ENCODE measurements at places on chromosomes 4 and X.
A peak's percentile ranks its signal among the peaks of the same experiment; 100 is the strongest.

- no peak for DNase-seq
These were observed 902.6 kb downstream of the PDHA2 start for GRCh38 chr4:96742332-96743014.

- no peak for DNase-seq
These were observed 10.2 kb upstream of the ZNF718 start for GRCh38 chr4:114149-114548.

- DNase-seq = no peak
These were observed 709.8 kb upstream of the HS3ST1 start for GRCh38 chr4:12138488-12138887.

- DNase-seq = no peak
These were observed 182.7 kb downstream of the PABPC4L start for GRCh38 chr4:134018846-134019245.

DNA sequence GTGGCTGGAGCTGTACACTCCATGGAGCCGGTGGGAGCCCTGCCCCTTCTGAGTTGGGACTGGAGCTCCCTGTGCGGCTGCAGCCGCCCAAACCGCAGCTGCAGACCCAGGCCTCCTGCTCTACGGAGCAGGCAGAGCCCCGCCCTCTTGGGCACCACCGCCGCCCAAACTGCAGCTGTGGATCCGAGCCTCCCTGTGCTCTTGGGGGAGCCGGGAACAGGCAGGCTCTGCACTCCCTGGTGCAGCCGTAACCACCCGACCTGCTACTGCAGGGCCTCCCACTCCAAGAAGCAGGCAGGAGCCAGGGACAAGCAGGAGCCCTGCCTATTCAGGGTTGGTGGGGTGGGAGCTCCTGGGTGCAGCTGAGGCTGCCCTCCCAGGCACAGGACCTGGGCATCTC, 237.5 kb upstream of the ATP6AP2 start:
- DNase-seq = no peak

- DNase-seq = peak; percentile 90
These were observed 37.0 kb downstream of the HTT start for GRCh38 chr4:3111461-3111860.

DNA sequence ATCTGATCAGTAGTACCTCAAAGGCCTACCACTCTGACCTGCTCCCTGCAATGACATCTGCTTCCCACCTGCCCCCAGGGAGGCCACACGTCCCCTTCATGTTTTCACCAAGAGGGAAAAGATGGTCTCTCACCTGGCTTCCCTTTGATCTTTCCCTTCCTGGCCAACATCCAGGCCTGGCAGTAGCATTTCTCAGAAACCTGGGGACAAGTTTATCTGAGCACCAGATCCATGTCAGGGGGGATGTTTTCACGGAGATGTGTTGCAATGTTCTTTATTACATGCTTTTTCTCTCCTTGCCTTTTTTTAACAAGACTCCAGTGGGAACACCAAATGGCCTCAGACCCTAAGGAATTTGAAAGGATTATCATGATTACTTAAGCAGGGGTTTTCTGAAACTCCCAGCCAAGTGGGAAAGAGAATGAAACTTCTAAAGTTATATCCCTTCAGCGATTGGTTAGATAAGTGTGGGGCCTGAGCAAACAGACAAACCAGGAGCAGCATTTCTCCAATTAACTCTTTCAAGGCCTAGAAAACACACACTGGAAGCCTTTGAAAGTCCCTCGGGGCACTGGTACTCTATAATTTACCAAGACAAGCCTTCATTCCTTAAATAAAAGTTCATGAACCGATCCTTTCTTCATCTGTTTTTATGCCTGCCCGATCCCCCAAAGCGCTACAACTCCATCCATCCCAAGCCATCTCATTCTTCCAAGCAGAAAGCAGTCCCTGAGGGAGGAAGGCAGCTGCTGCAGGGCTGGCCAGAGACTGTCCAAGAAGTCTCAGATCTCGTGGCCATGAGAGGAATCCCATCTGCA, 94.1 kb downstream of the BCOR start:
- no peak for DNase-seq

DNA sequence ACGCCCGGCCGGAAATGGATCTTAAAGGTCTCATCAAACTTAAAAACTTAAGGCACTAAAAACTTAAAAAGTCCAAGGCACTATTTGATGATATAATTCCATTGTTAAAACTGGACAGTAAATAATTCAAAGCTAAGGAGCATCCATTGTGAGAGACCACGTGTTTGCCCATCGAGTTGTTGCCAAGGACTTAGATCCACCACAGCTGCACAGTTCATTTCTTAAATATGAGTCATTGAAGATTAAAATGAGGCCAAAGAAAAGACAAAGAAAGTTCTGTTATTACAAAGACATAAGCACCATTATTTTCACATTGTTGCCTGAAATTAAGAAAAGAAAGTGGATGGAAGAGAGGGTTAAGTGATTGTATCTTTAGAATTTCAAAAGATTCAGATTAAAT, 411.5 kb upstream of the FTHL17 start:
- peak; percentile 80 for DNase-seq

DNA sequence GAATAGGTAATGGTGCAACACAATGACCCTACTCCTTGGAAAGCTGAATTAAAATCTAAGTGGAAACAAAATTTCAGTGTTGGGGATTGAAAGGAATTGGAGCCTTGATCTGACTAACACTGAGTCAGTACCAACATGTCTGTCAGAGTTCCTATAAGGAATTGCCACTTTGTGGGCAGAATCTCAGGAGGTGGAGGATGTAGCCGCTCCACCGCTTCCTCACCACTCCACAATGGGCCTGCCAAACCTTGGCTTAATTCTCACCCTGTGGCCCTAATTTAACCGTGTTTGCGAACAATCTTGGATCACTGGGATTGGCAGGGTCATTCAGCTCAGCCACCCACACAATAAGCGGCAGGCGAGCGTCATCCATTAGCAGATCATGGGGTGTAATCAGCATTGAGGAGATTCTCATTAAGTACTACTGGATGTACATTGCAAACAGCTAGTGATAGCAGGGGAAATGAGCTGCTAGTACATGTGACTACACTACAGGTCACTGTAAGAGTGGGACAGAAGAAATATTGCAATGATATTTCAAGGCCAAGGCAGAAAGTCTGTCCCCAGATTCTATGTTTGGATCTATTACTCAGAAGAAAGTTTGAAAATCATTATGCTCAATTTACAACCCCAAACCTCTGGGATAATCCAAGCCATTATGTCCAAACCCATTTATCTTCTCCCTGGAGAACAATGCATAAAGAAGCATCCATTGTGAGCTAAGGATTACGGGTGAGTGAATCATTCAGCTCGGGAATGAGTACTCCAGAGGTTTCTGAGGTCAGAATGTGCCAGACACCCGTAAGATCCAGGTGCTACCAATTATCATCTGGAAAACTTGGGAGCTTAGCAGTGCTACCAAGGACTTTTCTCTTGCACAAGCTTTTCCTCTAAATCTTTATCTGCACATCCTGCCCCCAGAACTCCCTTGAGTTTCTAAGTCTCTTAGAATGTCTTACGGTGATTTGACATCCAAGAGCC, 5.8 kb downstream of the SRPX start:
- peak; percentile 56 for DNase-seq
